Chondrocyte (in vitro differentiated cells): ENCODE measurements at places on chromosomes 7 and 10. TPM values are rescaled to one million over a fixed set of nuclear protein-coding genes. Genes with fewer than 3 reads are reported as not detected.
A peak's percentile ranks its signal among the peaks of the same experiment; 100 is the strongest.

GRCh38 chr10:63157845-63158624 lies 24.9 kb downstream of the NRBF2 start:
- DNase-seq, result no peak

- no peak for DNase-seq
These were observed 218.2 kb upstream of the KLF14 start for GRCh38 chr7:130951976-130952876.

- DNase-seq, result no peak
These were observed 114.1 kb downstream of the SLC16A9 start for GRCh38 chr10:59595593-59595992.

DNA sequence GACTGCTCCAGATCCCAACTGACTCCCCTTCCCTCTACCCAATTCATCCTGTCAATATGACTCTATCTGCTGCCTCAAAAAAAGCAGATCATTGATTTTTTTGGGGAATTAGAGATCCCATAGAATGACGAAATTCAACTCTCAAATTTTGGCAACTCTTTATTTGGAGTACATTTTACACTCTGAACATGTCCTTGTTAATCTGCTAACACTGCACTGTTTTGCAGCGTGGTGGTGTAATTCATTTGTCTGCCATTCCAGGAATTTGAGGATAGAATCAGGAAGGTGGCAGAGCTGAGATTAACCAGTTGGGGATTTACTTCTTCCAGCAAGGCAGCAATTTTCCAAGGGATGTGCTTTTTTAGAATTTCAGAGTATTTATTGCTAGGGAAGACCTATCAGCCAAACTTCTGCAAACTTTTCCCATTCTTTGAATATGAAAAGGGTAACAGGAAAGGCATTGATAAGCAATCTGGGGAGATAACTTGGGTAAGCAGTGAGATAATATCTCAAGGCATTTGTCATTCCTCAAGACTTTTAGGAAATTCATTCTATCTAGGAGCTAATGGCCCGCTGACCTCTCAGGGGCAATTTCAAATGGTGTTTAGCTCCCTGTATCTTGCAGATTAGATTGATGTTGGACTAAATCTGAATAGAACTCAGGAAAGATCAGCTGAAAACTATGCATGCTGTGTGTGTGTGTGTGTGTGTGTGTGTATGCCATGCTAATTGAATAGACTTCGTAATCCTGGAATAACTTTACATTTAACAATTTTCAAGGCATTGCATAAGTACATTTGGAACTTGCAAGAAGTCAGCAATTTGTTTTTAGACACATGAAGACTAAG lies 9.7 kb downstream of the BAMBI start:
- no peak for DNase-seq

GRCh38 chr7:51062222-51062987 lies 254.2 kb downstream of the COBL start:
- no peak for DNase-seq

DNA sequence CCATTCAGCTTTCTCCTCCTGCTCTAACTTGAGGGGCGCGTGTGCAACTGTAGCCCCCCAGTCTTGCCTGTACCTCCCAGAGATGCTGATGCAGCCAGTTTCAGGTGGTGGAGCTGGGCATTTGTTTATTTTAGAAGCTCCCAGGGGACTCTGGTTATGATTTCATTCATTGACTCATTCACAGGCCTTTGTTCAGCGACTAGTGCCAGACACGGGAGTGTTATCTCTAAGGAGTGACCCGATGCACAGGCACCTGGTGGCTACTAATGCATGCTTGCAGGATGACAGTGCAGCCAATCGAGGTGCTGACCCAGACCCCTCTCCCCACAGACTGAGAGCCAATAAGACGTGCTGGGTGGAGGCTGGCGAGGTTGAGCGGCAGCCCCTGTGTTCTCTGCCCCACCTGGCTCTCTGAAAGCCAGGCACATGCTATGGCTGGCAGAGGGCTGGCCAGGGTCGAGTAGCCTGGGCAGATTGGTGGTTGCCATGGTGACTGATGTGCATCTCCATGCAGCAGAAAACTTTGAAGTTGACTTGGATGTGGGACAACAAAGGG lies 19.7 kb upstream of the SLC18A2 start:
- no peak for DNase-seq

GRCh38 chr7:1745018-1745532 lies 75.0 kb downstream of the ELFN1 start:
- no peak for DNase-seq

DNA sequence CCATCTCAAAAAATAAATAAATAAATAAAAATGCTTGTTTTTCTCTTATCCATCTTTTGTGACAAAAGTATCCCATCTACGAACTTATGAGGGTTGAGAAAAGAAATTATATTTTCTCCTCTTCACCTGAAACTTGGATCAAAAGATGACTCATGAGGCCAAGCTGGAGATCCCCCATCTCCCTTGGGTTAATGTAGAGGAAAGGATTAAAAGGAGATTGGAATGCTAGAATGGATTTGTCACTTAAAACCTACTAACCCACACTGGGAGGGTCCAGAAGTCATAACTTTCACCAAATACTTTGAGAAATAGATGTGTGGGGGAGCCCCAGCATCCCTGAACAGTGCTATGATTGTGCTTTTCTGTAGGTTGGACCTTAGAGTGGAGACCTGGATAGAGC lies 46.3 kb upstream of the PIK3CG start:
- DNase-seq, result no peak

DNA sequence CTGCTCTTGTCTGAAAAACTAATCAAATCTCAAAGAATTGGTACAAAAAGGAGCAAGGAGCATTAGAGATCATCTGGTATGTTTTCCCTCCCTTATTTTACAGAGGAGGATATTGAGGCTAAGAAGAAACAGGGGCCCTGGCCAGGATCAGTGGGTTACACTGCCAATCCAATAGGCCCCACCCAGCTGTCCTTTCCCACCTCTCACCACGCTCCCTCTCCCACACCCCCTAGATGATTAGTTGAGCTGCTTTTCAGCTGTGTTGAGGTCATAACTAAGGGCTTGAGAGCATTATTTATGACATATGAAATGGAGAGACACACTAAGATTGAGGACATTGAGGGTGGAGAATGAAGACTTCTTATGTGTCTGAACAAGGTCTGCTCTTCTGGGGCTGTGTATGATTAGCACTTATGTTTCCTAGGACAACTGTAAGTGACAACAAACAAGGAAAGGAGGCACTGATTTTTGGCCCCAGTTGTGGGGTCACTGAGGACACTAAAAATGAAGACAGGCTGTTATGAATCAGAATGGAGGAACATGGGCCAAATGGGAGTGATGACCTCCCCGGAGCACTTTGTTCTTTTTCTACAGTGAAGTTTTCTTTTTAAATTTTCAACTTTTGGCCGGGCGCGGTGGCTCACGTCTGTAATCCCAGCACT lies 26.5 kb downstream of the VWA2 start:
- DNase-seq, result no peak

DNA sequence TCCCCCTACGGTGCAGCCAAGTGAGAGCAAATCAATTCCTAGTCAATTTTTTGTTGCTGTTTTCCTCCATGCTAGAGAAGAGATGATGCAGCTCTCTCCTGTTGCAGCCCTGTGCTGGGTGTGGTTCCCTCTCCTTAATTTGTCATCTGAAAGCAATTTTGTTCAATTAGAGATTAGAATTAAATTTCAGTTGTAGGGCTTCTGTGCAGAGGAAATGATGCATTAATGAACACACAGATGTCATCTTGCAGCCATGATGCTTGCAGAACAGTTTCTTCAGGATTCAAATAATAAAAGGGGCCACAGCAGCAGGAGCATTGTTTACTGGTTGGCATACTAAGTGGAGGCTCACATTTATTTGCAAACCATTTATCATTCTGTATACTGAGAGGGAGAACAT lies 266.0 kb downstream of the AUTS2 start:
- no peak for DNase-seq

DNA sequence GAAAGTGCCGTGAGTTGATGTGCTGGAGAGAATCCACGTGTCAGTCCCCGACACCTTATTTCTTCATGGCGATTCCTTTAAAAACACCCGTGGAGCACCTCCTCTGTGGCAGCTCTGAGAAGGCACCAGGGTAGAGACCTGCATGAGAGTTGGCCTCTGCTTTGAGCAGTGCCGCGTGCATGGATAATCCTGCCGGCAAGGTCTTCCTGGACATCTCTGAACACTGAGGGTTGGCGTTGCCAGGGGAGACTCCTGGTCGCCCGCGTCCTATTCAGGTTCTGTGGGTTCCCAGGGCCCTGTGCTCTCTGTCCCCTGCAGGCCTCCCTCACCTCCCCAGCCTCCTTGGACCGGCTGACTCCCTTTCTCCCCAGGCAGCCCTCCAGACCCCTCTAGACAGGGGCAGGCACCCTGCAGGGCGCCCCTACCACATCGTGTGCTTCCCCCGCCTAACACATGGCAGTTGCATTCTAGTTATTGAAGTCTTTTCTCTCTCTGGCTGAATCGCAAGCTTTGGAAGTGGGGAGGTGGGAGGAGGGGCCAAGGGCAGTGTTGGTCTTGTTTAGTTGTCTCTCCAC lies 95.6 kb downstream of the MKI67 start:
- peak; percentile 48 for DNase-seq

GRCh38 chr10:121416071-121416470 lies 182.2 kb downstream of the FGFR2 start:
- DNase-seq, result no peak

DNA sequence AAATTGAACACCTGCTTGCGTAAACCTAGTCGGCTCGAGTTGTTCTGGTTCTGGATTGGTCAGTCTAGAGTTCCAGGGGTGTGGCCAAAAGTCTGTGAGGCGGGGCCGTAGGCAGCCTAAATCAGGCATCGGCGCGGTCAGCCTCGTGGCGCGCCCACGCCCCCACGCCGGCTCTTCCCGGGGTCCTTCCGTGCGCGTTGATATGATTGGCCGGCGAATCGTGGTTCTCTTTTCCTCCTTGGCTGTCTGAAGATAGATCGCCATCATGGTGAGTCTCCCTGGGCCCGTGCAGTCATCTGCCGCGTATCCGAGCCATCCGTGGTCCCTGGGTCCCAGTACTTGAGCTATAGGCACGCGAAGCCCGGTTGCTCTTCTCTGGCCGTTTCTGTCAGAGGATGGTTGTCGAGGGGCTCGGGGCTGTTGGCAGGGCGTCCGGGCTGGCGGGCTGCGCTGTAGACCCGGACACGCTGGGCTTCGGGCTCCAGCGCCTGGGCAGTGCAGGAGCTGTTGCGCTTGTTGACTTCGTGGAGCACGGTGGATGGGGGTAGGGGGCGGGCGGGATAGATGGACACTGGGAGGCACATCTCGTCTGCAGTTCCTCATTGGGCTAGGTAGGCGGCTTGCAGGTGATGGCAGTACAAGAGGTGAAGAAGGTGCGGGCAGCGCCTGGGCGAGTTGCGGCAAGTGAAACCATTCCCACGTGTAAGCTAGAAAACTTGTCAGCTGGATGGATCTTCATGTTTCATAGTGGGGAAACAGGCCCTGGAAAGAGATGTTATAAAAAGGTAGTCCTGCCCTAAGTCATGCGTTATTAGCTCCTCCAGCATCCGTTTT lies at the start of gene RPS24:
Gene RPS24, plus strand, starts transcription at position 227 of the 834 bp plus-strand sequence. Its CDS starts 39 bp downstream, at position 266.
- no peak for DNase-seq

DNA sequence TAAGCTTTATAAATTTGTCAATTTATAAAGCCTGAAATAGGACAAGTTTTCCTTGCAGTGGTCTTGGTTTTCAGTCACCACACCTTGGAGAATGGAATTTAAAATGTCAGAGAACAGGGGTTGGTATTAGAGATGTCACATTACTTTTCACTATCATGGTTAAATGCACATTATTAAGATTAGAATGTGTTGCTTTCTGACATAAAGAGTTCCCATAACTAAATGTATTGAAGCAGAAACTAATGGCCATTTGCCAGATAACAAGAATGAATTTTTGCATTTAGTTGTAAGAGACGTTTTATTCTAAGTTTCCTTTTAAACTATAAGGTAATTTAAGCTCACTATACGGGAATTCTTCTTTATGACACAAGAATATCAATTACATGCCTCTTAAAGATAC lies 172.3 kb downstream of the ARL4A start:
- DNase-seq, result no peak

- DNase-seq, result no peak
These were observed 71.7 kb downstream of the TAF3 start for GRCh38 chr10:7889947-7890542.

GRCh38 chr10:49353026-49353894 lies 42.6 kb downstream of the DRGX start:
- no peak for DNase-seq

DNA sequence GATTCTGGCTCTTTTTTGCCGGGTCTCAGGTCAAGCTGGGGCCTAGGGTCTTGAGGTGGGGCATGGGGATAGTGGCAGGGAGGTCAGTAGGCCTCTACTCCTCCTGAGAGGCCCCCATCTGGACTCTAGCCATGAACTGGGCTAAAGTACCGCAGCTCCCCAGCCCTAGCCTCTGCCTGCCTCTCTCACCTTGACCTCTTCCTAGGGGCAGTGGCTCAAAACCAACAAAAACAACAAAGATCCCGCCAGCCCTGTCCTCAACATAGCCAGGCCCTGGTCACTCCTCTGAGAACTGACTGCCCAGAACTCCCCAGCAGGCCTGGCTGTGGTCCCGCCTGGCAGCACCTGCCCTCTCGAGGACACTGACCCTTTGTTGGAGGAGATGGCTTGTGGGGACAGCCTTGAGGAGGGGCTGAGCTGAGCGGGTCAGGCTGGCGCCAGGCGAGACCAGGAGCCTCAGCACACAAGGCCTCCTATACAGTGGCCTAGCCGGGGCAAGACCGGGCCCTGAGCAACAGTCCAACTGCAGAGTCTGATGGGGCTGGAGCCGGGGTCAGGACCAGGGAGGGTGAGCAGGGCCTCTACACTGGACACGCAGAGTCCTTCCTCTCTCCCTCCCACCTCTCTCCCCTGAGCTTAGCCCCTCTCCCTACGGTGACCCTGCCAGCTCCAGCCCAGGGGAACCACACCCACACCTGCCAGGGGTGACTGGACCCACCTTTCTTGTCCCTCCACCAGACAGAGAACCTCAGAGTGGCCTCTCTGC lies 11.6 kb upstream of the PPIF start:
- no peak for DNase-seq

- no peak for DNase-seq
These were observed 35.0 kb upstream of the ACSL5 start for GRCh38 chr10:112338957-112339356.

GRCh38 chr7:128137181-128137580 lies 103.9 kb upstream of the LEP start:
- DNase-seq, result no peak

The CRHR2 gene
- total RNA-seq, result not detected in 3 replicates

The HOXA1 gene
- total RNA-seq, result 2.7 to 2.9 TPM in 2 of 3 replicates, not detected in the other

The PNLIPRP1 gene
- not detected in 3 replicates for total RNA-seq

The PNLIPRP3 gene
- not detected in 3 replicates for total RNA-seq

The SLC39A12 gene
- not detected in 3 replicates for total RNA-seq

The ANKRD1 gene
- total RNA-seq, result 74.6 to 283 TPM (median 261 TPM) in 3 replicates

The MEIG1 gene
- total RNA-seq, result not detected in 3 replicates

The TUBAL3 gene
- total RNA-seq, result not detected in 3 replicates

The LDB3 gene
- total RNA-seq, result 4.0 to 22.7 TPM (median 21.5 TPM) in 3 replicates
